ENCODE measurements at places on chromosomes 11 and 22. TPM values are rescaled to one million over a fixed set of nuclear protein-coding genes. Genes with fewer than 3 reads are reported as not detected.
A peak's percentile ranks its signal among the peaks of the same experiment; 100 is the strongest.

CST6 gene
- total RNA-seq = 0.82 TPM

SNX32 gene
- 0.11 TPM for total RNA-seq

MS4A6E gene
- not detected for total RNA-seq

RAB39A gene
- total RNA-seq = not detected

- no peak for DNase-seq
Measured at GRCh38 chr11:3226846-3227567, 5.2 kb downstream of the MRGPRE start.

DNA sequence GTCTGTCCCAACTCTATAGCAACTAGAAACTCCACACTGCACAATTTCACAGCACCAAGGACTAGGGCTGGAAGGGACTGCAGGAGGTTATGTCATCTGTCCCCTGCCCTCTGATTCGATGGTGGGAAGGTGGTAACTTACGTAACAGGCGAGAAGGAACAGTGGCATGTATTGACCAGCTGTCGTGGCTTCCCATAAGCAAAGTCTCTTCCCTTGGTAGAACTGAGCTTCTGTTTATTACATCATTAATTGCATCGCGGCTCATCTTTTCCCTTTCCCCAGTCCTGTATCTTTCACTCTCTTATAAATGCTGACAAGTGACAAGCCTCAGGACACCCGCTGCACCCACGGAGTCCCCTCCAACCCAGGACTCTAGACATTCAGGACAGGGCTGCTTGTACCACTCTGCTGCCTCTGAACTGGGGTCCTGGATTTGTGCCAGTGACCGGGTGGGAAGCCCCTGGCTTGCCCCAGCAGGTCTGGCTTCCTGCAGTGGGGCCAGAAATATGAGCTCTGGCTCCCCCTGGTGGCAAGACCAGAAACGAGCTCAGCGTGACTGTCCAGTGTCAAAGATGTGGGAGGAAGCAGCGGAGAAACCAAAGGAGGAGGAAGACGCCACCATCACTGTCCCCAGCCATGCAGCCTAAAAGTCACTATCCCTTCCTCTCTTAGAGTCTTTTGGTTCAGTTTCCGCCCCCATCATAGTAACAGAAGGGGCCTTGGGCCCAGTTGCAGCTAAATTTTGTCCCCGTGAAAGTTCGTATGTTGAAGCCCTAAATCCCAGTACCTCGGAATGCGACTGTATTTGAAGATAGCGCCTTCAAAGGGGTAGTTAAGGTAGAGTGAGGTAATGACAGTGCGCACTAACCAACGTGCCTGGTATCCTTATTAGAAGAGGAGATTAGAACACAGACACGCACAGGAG lies 84.5 kb downstream of the ISX start:
- DNase-seq = no peak

DNA sequence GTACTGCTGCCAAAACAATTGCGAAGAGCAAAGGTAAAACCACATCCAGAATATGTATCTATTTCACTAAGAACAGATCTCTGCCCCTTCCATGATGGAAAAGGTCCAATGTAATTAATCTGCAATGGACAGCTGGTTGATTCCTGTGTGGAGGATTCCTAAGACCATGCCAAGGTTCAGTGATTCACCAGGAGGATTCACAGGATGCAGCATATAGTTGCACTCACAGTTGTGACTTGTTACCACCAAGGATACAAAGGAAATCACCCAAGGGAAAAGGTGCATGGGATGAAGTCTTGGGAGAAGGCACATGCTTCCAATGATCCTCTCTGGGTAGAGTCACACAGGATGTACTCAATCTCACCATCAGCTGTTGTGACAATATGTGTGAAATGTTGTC lies 35.1 kb upstream of the CUL5 start:
- peak; percentile 9 for DNase-seq

- DNase-seq = no peak
Measured at GRCh38 chr22:32646476-32646875, 155.0 kb upstream of the TIMP3 start.

DNA sequence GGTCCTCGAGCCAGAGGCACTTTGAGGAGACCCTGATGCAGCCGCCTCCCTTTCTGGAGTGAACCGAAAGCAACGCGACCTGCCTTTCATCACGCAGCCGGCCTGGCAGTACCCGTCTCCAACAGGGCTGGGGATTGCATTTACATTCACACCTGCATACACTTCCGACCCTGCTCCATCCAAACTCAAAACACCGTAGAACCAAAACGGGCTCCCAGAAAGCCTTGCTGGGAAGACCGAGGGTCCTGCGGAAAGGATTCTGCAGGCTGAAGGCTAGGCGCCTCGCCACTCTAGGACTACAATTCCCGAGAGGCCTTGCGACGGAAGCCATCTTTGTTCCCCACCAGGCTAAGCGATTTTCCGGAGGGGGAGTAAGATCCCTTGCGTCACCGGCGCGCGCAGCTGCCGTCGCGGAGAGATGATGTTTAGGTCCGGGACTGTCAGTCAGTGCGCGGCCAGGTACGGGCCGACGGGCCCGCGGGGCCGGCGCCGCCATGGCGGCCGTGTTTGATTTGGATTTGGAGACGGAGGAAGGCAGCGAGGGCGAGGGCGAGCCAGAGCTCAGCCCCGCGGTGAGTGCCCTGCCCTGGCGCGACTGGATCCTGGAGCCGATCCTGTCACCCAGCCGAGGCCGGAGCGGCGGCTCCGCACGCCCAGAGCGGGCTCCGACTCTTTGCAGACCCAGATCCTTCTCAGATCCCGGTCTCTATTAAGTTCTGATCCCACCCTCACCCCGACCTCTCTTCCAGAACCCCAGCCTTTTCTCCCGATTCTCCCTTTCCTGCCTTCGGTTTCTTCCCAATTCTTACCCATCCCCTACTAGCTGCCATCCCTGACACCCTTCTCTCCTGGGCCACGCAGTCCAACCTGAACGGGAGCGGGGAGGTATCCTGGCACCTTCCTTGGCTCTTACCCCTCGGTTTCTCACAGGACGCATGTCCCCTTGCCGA lies at the start of gene RPS6KB2:
RPS6KB2 (plus strand) TSS at position 443 of the 950 bp plus-strand sequence; CDS start at position 495, 52 bp downstream.
- DNase-seq = peak; percentile 81

DNA sequence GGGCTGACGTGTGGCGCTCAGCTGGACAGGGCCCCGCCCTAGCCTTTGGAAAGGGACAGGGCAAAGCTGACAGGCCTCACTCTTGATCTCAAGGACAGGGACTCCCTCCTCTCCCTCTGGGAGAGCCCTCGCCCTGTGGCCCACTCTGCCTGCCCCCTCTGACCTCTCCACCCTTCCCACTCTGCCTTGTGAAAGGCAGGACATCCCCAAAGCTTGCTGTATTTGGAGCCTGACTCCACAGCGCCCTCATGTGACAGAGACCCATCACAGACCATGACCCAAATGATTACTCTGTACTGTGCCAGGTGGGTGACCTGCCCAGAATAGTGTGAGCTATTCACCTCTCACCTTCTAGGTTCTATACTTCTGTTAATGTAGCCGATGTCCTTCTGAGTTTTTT lies 18.8 kb downstream of the P2RY2 start:
- peak; percentile 28 for DNase-seq

GRCh38 chr11:117544130-117544800 lies 216.6 kb downstream of the CEP164 start:
- no peak for DNase-seq

- DNase-seq = no peak
Measured at GRCh38 chr11:65165410-65166317, 4.4 kb upstream of the SPDYC start.

- peak; percentile 33 for DNase-seq
Measured at GRCh38 chr11:100557830-100558611, 129.1 kb upstream of the ARHGAP42 start.

DNA sequence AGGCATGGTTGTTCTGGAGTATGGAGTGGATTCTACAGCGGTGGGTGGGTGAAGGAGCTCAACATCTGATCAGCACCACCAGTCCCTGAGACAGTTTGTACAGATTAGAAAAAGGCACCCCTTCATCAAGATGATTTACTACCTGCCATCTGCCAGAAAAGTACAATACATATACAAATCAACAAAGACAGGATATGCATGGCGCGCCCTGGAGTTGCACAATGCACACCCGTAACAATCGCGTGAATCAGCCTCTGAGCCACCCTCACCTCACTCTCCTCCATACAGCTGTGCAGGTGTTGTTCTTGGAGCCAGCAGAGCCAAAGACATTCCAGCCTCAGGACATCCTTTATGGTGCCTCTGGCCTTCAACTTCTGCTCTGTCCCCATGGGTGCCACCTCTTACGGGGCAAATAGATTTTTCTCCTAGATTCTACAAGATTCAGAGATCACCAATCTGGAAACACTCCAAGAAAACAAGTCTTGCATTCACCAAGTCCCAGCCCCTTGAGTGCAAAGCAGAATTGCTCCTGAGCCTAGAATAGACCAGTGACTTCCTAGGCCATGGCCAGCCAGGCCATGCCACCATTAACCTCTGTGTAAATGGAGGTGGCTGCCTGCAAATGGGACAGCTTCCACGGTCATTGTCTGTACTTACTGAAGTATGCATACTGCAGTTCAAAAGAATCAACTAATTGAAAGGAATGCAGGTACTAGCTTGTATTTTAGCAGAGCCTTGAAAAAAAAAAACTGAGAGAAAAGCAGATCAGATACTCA lies 490.9 kb downstream of the SOX6 start:
- peak; percentile 94 for DNase-seq

DNA sequence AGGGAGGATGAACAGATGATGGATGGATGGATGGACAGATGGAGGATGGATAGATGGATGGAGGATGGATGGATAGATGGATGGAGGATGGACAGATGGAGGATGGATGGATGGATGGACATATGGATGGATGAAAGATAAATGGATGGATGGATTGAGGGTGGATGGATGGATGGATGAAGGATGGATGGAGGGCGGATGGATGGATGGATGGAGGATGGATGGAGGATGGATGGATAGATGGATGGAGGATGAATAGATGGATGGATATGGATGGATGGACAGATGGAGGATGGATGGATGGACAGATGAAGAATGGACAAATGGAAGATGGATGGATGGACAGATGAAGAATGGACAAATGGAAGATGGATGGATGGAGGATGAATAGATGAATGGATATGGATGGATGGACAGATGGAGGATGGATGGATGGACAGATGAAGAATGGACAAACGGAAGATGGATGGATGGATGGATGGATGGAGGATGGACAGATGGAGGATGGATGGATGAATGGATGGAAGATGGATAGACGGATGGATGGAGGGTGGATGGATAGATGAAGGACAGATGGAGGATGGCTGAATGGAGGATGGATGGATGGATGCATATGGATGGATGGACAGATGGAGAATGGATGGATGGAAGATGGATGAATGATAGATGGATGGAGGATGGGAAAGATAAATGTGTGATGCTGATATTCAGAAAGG lies 7.4 kb downstream of the IFITM10 start:
- DNase-seq = no peak

All from foreskin keratinocyte (primary cell).